Suppressor macrophage treated with lipopolysaccharide for 4 hours (primary cell): ENCODE measurements at places on chromosomes 5 and 9.

DNA sequence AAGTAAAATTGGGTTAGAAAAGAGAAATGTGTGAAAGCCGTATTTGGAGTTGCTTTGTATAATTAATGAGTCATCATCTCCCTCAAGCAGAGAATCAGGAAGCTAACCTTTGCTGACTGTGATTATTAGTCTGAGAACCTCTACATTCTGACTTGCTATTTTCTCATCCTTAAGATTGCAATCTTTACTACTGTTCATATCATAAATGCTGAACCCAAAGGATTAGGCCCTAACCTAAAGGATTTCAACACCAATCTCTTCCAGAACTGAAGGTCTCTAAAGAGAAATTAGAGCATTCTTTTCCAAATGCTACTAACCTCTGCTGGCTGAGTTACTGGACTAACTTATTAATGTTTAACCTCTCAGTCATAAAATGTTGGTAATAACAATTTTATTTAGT lies 538.1 kb upstream of the MEF2C start:
- DNase-seq, result peak; percentile 76

GRCh38 chr5:59503220-59503619 lies 390.3 kb downstream of the PDE4D start:
- DNase-seq, result no peak

DNA sequence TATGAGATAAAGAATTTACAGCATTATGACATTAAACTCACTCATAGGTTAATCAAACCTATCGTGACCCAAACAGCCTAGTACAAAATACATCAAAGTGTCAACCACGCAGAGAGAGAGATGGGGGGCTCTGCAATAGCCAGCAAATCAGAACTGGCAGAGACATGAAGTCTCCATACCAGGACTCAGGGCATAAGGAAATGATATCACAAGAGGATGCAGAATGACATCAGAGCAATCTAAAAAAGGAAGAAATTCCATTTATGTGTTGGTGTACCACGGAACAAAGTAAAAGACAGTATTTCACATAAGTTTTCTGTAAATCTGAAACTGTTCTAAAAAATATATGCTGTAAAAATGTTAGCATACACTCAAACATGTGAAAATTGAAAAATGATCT lies 24.6 kb downstream of the BICD2 start:
- DNase-seq, result peak; percentile 60

- DNase-seq, result no peak
Measured at GRCh38 chr5:160342413-160342941, 27.9 kb downstream of the C1QTNF2 start.

GRCh38 chr9:78316166-78316892 lies 19.4 kb downstream of the PSAT1 start:
- DNase-seq, result no peak

GRCh38 chr5:77133061-77133758 lies 46.1 kb upstream of the ZBED3 start:
- DNase-seq, result peak; percentile 79

GRCh38 chr5:149282027-149282965 lies 10.6 kb downstream of the AFAP1L1 start:
- no peak for DNase-seq

DNA sequence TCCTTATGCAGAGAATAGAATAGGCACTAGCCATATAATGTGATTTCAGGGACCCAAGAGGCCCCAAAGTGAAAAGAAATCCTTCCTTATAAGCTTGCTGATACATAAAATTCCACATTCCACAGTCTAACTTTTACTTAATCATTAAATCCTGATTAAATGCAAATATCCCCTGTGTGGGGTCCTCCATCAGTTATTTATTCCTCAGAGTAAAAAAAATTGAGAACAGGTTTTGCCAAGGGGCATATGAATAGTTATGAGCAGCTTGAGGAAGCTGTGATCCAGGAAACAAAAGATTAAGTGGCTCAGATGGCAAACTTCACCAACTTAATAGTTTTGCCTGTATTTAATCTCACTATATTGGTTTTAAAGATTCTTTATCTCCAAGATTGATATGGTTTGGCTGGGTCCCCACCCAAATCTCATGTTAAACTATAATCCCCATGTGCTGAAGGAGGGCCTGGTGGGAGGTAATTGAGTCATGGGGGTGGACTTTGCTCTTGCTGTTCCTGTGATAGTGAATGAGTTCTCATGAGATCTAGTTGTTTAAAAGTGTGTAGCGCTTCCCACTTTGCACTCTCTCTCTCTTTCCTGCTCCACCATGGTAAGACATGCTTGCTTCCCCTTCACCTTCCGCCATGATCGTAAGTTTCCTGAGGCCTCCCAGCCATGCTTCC lies 324.9 kb downstream of the NPR3 start:
- DNase-seq, result no peak

DNA sequence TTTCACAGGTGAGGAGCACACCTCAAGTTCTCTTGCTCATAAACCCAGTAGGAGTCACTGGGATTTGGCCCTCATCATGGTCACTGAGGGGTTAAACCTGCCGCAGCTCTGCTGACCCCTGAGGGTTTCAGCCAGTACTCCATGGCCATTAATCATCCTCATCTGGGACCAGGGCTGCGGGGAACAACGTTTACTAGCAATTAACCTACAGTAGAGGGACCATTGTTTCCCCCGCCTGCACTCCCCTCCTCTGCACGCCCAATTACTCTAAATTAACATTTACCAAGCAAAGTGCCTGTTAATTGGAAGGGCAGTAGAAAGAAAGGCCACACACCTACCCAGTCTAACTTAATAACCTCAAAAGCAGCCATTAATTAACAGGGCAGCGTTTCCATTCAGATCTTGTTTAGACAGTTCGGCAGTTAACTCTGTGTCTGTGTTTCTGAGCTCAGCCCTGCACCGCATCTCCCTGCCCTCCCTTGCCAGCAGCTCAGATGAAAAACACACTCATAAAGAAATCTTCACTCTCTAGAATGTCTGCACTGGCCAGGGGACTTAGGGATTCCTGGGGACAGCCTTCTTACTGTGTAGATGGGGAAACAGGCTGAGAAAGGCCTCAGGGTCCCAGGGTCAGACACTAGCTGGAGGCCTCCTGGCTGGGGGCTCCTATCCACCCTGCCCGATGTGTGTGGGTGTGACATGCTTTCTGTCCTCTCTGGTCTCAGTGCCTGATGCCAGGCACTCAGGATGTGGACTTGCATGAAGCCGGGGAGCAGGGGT lies 51.6 kb downstream of the ALG2 start:
- no peak for DNase-seq

- DNase-seq, result peak; percentile 52
Measured at GRCh38 chr5:11182441-11183080, 421.5 kb upstream of the DAP start.

DNA sequence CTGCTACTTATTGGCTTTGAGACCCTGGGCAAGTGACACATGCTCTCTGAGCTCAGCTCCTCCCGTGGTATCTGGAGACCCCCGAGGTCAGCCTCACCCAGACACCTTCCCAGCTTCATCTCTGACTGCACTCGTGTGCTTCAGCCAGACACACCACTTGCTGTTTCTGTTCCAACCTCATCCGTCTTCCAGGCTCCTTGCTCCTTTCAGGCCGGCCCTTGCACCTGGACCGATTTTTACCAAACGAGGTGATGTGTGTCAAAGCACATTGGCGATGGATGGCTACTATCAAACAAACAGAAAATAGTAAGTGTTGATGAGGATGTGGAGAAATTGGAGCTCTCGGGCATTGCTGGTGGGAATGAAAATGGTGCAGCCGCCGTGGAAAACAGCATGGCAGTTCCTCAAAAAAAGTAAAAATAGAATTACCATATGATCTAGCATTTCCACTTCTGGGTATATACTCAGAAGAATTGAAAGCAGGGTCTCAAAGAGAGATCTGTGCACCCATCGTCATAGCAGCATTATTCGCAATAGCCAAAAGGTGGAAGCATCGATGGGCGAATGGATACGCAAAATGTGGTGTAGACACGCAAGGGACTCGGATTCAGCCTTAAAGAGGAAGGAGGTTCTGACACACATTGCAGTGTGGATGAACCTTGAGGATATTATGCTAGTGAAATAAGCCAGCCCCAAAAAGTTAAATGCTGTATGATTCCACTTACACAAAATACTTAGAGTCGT lies 96.1 kb upstream of the IER5L start:
- DNase-seq, result no peak

- no peak for DNase-seq
Measured at GRCh38 chr5:88396000-88396535, 127.4 kb upstream of the TMEM161B start.

DNA sequence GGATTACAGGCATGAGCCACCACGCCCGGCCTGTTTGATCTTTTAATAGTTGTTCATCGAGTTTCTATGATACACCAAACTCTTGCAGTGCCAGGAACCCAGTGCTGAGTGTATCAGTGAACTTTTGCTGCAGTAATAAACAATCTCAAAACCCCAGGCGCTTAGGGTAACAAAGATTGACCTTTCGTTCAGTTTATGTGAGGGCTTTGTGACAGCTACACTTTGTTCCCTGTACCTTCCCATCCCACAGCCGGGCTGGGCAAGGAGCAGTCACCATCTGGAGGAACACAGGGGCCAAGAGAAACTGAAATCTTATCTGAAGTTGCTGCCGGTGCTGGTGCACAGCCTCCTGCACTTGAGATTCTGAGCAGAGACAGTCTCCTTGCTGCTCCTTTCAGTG lies 17.2 kb upstream of the WNK2 start:
- DNase-seq, result no peak

DNA sequence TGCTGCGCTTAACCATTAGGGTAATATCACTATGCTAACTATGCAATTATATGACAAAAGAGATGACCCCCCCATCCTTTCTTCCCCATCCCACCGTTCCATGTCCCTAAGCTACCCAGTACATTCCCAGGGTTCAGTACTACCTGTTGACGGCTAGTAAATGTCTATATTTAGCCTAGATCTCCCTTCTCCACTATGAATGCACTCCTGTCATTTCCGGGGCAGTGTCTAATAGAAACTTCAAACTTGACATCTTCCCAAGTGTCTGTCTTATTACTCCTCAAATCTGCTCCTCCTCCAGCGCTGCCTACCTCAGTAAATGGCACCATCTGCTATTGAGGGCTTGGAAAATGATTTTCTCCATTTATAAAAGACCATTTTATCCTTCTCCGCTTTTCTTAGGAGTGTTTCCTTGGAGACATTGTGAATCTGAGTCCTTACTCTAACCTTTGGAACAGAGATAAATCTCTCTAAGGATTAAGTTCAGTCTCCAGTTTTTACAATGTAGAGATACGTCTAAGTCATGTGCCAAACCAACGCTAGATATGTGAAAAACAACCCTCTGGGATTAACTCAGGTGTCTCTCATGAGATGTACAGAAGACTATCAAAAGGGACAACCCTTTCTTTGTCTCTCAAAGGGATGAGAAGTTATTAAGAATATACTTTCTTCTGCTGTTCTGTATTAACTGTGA lies 114.9 kb downstream of the BNC2 start:
- no peak for DNase-seq

- DNase-seq, result peak; percentile 29
Measured at GRCh38 chr9:34158362-34158869, 20.4 kb upstream of the UBAP1 start.

- DNase-seq, result no peak
Measured at GRCh38 chr9:16247188-16247875, 623.1 kb downstream of the BNC2 start.

DNA sequence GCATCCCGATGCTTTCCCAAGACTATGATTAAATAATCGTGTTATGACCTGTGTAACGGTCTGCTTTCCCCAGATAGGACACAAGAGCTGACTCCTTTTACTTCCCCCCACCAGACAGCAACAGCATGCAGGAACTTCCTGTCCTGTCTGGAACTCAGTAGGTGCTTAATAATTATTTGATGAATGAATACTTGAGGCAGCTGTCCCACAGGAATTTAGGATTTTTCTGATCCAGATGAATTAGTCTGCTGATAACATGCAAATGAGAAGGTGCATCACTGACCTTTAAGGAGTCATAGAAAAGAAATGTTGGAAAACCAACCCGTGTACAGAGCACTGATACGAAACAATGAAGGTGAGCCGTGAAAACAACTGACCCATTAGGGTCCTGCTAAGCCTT lies 12.2 kb downstream of the RNF130 start:
- no peak for DNase-seq

- DNase-seq, result no peak
Measured at GRCh38 chr5:149839761-149840160, 104.8 kb downstream of the PDE6A start.

DNA sequence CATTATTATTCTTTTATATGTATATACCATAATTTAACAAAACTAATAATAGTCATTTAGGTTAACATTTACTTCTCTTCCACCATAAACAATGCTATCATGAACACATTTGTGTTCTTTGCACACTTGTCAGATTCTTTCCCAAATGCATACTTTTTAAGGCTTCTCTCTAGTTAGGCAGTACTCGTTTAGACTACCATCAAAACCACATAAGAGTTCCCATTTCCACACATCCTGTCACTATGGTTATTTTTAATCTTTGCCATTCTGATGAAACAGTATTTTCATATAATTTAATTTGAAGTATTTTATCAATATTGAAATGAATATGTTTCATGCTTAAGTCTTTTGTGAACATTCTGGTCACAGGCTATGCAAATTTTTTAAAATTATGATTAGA lies 15.1 kb downstream of the DROSHA start:
- no peak for DNase-seq

- no peak for DNase-seq
Measured at GRCh38 chr5:57324181-57324580, 150.3 kb downstream of the GPBP1 start.

DNA sequence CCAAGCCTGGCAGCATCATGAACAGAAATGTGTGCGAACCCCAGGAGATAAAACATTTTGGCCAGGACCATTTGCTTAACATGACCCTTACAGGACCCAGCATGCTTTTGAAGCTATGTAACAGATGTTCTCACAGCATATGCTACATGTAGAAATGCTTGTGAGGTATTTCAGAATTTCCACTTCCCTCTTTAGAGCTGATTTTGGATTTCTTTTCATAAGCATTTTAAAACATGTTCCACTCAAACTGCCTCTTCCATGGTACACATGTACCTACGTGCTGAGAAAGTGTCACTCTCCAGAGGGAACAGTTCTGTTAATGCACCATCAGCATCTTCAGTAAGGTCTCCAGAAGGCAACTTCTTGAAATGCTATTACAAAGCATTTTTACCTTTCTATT lies 15.7 kb upstream of the TSSK1B start:
- no peak for DNase-seq

DNA sequence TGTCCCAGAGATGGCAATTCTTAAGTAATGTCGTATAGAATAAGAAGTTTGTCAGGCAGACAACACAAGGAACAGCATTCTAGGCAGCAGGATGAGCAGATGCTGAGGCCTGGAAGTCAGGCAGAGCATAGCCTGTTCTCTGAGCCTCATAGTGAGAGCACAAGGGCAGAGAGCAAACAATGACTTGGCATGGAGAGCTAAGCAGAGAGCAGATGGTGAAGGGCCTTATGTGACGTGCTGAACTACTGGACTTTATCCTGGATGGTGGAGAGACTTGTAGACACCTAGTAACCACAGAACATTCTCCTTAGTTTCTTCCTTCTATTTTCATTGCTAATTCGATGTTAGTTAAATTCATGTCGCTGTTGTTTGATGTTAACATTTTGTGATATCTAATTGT lies 60.1 kb downstream of the KCTD16 start:
- DNase-seq, result no peak

GRCh38 chr5:112475747-112476365 lies 56.8 kb upstream of the EPB41L4A start:
- DNase-seq, result no peak
